Stimulated activated CD8-positive, alpha-beta memory T cell treated with anti-CD3 and anti-CD28 coated beads, Interleukin-15, amount 100 ng/mL, for 24 hours (primary cell): ENCODE measurements at places on chromosomes 2 and 18.

DNA sequence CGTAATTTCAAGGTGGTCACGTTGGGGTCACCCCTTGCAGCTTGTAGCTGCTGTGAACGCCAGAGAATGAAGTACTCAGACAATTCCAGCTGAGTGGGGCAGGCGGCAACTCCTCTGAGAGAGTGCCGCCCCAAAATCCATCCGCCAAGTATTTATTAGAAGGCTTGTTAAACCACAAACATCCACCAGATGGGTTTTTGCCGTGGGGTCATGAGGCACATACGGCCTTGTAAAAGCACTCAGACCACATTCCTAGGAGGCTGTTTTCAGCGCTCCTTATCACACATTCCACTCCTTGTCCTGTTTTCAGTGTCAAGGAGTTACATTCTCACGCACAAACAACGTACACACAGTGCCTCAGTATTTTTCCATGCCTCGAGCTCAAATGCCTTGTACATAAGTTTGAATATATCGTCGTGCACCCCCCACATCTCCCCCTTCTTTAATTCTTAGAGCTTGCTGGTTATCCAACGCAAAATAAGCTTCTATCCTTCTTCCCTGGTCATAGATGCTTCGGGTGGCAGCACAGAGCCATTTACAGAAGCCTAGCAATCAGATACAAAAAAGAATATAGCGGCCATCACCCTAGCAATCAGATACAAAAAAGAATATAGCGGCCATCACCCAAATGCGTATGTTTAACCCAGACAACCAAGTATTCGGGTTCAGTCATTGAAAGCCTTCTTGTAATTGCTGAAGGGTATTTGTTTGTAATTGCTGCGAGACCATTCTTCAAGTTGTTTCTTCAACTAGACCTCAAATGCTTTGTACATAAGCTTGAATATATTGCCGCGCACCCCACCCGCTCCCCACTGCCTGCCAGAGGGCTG, 7.3 kb downstream of the ALPP start:
- no peak for DNase-seq

DNA sequence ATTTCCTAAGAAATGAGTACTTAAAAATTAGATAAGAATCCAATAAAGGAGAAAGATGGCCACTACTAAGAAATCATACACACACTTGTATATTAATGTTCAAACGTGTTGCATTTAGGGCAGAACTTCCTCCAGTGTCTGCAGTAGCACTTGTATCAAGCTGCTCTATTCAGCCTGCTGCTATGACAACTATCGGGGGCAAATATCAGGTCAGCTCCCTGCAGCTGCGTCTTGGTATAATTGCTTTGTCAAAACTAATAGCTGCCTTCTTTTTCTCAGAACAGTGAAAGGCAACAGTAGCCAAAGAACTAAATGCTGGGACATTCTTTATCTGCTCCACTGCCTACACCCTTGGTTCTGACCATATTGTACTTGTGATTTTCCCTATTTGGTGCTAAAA, 300.7 kb downstream of the NOL4 start:
- DNase-seq, result no peak

GRCh38 chr18:6627645-6628044, 101.9 kb upstream of the ARHGAP28 start:
- no peak for DNase-seq

DNA sequence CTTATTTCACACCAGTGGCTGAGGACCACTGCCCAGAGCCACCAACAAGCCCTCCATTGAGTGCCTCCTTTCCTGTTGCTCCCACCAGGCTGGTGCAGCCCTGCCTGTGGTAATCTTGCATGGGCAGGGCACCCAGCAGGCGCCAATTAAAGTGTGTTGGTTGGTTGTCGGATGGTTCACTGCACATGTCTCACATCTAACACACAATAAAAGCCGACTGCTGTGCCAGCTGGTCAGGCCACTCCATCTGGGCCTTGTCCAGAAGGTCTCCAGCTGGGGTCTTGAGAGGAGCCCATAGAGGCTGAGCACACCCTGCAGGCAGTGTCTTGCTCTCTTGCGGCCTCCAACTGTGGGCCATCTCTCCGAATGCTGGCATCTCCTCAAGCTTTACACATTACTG, 494.8 kb upstream of the KLHL29 start:
- DNase-seq, result no peak

DNA sequence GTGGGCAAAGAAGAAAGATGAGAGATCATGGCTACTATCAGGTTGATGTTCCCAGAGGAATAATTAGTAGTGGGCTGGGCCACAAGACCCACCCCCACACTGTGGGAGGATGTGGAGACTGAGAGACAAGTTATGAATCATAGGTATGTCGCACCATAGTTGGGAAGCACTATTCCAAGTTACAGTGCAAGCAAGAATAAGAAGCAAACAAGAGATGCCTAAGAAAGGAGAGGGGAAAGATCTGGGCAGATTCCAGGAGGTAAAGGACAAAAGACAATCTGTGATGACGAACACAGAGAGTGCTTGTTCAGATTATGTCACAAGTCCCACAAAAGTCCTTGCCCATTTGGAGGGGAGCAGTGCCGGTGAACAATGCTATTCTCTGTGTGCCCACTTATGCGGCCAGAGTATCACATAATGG, 56.6 kb downstream of the FAM228A start:
- no peak for DNase-seq

- no peak for DNase-seq
Observed at GRCh38 chr2:223058952-223059716, 7.1 kb downstream of the KCNE4 start.

GRCh38 chr2:174013315-174013751, 48.2 kb upstream of the SP3 start:
- DNase-seq, result no peak

GRCh38 chr2:86453836-86454235, 12.7 kb downstream of the KDM3A start:
- DNase-seq, result no peak

- no peak for DNase-seq
Observed at GRCh38 chr2:39666491-39667101, 879 bp downstream of the TMEM178A start.

- DNase-seq, result no peak
Observed at GRCh38 chr2:224941960-224942359, 100.3 kb downstream of the DOCK10 start.

DNA sequence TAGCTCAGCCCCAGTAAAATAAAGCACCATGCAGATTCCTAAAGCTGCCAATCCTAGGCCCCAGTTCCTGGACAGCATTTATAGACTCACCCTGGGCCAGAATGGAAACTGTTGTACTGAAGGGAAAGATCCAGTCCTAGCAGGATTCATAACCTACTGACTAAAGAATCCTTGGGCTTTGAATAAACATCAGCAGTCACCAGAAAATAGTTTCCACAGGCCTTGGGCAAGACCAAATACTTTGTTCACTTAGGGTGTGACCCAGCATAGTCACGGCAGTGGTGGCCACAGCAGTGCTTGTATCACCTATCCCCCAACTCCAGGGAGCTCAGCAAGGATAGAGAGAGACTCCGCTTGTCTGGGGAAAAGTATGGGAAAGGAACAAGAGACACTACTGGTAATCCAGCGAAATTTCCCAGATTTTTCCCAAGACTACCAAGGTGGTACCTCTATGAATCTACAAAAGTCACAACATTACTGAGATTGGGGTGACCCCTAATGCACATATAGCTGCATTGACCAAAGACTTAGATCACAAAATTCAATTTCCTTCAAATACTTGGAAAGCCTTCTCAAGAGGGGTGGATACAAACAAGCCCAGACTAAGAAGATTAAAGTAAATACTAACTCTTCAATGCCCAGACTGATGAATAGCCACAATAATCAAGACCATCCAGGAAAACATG, 748.1 kb upstream of the LRATD1 start:
- no peak for DNase-seq
